ENCODE measurements at places on chromosomes 6 and 20.

DNA sequence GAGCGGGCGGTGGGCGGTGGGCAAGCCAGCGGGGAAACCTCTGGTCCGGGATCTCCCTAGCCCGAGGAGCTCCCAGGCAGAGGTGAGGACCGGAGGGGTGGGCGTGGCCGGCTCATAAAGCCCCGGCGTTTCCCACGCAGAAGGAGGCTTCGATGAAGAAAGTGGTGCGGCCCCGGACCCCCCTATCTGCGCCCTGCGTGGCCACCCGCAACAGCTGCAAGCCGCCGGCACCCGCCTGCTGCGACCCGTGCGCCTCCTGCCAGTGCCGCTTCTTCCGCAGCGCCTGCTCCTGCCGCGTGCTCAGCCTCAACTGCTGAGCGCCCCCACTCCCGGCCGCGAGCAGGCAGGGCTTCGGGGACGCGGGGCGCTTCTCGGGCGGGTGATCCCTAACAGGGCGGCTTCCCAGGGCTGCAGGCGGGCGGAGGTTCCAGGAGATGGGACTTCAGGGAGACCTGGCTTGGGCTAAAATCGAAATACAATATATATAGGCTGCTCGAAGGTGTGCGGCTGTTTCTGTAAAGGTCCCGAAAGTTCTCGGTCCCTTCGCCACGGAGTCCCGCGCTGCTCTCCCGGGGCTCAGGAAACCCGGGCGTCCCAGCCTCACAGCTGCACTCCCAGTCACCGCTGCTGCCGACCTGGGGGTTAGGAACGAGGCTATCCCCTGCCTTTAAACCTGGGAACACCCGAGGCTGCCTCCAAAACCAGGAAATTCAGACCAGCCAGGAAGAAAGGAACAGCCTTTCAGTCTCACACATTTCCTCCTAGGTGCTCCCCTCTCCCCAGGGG is 27.8 kb downstream of the ASIP start:
- peak; percentile 52 for DNase-seq

DNA sequence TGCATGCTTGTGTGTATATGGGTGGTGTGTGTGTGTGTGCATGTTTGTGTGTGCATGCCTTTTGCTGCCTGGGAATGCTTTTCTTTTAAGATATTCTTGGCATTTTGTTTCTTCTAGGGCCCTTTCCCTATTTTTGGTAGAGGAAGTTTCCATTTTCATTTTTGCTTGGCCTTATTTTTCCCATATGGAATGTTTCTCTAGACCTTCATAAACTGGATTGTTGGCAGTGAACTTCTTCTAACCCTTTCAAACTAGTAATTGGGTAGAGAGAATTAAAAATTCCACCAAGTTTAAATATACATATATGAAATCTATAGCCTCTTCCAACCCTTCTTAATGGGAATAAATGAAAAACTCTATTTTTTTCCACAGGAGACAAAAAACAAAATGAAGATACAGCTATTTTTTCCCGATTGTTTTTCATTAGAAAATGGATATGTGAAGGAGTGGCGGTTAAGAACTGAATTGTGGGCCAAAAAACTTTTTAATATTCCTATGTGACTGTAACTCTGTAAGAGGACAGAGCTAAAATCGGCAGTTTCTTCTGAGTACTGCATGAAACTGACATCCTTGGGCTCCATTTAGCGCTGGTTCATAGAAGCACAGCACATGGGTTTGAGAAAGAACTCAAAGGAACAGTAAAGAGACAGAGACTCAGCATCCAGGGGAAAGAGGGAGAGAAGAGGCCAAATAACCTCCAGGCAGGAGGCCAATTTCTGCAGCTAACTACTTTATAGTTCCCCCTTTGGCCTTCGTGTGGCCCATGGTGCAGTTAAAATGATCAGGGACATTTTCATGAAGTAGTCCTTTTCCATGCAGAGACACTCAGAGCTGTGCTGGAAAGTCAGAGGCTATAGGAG is 102.1 kb downstream of the TMEM170B start:
- DNase-seq: no peak

DNA sequence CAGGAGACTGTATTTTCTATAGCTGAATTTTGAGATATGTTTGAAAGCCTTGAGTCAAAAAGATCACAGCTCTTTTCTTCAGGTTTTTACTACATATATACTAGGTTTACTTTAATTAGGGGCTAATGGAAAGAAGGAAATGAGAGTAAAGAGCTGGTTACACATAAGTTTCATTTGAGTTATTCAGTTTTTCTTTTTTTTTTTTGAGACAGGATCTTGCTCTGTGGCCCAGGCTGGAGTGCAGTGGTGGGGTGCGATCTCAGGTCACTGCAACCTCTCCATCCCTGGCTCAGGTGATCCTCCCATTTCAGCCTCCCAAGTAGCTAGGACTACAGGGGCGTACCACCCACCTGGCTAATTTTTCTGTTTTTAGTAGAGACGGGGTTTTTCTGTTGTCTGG is 4.8 kb downstream of the ARFGEF2 start:
- no peak for DNase-seq

DNA sequence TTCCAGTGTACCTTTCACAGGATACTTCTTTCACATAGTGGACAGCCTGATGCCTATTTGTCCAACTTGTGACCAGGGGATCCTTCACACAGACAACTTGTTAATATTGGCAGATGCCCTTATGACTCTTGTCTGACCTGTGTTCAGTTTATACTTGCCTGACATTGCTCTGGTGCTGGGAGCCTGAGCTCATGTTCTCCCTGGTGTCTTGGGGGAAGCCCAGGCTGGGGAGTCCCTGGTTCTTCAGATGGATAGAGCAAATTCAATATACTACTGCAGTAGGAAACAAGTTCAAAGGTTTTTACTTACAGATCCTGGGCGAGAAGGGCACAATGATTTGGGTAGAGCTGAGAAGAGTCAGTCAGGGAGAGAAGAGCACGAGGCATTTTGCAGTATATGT is 76.1 kb downstream of the NKAIN2 start:
- DNase-seq: no peak

DNA sequence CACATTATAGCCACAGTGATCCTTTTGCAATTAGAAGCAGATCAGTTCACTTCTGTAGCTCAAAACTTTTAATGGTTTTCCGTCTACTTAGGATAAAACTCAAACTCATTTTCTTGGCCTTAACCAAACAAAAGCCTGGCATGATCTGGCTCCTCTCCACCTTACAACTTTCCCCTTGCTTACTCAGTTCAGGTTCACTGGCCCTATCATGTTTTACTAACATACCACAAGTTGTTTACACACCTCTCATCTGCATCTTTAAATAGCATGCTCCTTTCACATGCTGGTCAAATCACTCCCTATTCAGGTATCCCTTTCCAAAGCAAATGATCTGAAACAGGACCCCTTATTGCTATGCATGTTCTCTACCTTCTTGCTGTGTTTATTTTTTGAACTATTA is 191.4 kb upstream of the FAM83B start:
- no peak for DNase-seq

DNA sequence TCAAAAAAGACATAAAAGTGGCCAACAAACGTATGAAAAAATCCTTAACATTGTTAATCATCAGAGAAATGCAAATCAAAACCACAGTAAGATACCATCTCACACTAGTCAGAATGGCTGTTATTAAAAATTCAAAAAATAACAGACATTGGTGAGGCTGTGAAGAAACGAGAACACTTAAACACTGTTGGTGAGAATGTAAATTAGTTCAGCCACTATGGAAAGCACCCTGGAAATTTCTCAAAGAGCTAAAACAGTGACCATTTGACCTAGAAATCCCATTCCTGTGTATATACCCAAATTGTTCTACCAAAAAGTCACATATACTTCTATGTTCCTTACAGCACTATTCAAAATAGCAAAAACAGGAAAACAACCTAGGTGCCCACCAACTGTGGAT is 24.9 kb upstream of the NT5E start:
- no peak for DNase-seq

DNA sequence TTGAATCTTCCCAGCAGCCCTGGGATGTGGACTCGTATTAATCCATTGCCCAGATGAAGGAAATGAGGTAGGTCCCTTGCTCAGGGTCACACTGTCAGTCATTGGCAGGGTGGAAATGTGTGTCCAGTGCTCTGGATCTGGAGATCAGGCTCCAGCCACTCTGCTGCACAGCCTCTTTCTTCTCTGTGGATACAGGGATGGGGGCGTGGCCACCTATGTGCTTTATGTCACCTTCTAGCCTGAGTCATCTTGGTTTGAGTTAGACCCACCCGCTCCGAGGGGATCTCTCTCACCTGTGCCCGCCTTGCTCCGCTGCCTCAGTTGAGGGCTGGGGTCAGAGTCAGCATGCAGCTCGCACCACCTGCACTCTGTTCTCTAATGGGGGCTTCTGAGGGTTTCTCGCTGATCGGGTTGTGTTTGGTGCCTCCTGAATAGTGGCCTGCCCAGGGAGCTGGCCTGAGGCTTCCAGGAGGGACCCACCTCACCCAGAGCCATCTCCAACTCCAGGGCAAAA is 80.0 kb downstream of the TCP11 start:
- DNase-seq: no peak

GRCh38 chr6:118974790-118975189 is 39.8 kb upstream of the MCM9 start:
- DNase-seq: no peak

- DNase-seq: peak; percentile 45
These were observed 902 bp downstream of the SAMHD1 start for GRCh38 chr20:36950414-36951197.

Measured in CD4-positive, alpha-beta T cell treated with Interleukin-6 for 4 hours (primary cell).